ENCODE measurements at places on chromosomes 4 and X.

DNA sequence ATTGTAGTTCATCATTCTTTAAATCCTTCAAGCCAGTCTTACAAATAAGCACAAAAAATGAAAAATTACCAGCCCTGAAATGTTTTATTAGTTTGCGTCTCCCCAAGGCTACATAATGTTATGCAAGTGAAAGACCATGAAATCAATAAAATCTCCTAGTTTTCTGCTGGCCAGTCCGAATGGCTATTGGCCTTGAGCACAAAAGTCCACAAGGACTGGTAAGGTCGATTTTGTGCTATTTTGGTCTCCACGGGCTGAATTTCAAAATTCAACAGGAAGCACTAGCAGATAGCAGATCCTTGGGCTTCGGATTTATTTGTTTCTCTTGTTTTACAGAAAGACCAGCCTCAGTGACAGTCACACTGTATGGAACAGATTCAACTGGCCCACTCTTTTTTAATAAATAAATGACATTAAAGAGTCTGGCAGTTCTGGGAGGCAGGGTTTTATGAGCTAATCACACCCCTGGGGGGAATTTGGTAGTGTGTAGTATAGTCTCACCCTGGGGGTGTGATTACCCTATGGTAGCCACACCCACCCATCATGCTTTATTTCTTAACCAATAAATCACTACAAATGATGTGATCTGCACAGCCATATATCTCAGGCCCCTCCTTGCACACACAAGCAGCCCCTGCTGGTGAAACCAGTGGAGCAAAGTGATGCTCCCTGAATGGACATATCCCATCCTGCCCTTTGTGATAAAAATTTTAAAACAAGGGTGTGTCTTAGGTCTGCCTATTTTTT, 51.1 kb upstream of the TMEM33 start:
- peak; percentile 51 for DNase-seq

GRCh38 chr4:58144721-58145120, 1034.5 kb upstream of the IGFBP7 start:
- no peak for DNase-seq

GRCh38 chr4:169147191-169147590, 123.6 kb downstream of the SH3RF1 start:
- no peak for DNase-seq

GRCh38 chrX:68428431-68428830, 4.9 kb downstream of the OPHN1 start:
- no peak for DNase-seq

- DNase-seq, result no peak
These were observed 1.7 kb upstream of the PRDM8 start for GRCh38 chr4:80195441-80196140.

GRCh38 chr4:47278631-47279030, 184.9 kb downstream of the COMMD8 start:
- no peak for DNase-seq

DNA sequence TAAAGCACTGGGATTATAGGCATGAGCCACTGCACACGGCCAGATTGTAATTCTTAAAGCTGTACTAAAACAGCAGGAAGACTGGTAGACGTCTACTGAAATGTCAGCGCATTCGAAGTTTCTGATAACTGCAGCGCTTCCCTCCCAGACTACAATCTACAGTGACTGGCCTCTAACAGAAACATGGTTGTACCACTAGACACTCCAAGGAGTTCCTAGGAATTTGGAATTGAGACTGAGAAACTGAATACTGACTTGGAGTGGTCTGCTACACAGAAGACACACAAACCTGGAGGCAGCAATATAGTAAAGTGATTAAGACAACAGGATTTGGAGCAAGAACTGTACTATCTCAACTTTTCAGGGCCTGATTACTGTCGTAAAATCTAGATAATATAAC, 937 bp downstream of the HELQ start:
- DNase-seq, result no peak

DNA sequence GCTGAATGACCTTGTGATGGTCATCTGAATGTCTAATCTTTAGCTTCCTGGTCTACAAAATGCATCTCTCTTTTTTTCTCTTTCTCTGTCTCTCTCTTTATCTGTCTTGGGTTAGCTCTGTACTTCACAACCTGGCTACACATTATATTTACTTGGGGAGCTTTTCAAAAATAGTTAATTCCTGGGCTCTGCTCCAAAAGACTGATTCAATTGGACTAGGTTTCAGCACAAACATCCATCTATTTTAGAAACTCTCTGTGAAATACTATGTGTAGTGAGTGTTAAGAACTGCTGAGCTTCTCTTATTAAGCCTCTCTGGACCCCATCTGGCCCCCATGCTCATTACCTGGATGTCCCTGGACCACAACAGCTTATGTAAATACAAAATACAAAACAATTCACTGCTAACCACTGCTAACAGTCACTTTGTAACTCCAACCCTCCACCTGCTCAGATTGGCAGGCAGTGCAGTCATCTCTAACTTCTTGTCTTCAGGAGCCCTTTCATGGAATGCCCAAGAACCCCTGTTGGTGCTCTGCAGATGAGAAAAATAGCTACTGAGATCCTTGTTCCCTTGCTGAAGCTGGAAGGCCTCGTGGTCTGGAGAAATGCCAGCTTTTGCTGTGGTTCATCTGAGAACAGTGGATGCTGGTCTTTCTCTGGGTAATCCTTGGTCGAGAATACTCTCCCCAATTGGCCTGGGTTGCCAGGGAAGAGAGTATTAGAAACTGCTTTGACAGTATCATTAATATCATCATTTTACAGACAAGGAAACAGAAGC, 14.8 kb upstream of the BOD1L1 start:
- no peak for DNase-seq

DNA sequence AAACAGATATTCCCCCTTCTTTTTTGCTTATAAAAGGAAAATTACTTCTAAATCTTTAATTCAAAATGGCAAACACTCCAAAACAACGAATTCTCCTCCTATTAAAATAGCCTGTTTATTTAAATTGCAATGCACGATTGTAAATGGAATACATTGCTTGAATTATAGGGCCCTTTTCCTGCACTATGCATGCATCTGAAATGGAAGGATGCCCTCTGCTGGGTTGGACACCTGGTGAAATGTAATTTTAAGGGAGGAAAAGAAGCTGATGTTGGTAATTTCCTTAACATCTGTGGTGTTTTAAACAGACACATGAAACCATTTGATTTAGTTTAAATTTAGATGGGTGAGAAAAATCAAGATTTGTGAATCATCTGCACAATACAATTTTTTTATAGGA, 72.8 kb downstream of the GRXCR1 start:
- DNase-seq, result no peak

GRCh38 chrX:39953879-39954278, 143.9 kb downstream of the BCOR start:
- peak; percentile 41 for DNase-seq

DNA sequence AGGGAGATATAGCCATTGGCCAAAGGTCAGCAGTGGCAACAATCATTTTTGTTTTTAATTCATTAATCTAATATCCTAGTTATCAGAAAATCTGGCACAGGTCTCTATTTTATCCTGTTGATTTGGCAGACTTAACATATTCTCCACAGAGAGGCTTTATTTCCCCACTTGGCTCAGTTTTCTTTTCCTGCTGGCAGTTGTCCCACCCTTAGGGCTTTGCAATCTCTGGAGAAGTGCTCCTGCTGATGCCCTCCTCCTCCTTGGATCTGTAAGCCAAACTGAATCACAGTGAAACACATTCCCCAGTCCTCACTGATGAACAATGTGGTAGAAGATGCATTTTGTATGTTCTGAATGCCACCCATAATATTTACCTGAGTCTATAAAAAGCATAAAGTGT, 889.7 kb downstream of the PDHA2 start:
- DNase-seq, result no peak

GRCh38 chrX:135396566-135396965, 25.2 kb upstream of the SMIM10L2A start:
- DNase-seq, result no peak

DNA sequence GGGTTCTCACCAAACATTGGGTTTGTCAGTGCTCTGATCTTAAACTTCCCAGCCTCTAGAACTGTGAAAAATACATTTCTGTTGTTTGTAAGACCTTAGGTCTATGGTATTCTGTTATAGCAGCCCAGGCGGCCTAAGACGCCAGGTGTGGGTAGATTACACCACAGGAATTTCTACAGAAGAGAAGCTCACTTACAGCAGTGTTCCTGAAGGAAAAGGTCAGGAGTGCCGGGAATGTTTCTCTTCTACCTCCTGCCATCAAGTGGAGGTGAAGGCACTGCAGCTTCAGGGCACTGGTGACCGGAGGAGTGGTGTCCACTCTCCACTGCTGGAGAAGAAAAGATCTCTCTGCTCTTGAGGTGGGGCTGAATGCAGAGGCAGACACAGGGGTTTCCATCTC, 45.7 kb downstream of the FHDC1 start:
- no peak for DNase-seq

DNA sequence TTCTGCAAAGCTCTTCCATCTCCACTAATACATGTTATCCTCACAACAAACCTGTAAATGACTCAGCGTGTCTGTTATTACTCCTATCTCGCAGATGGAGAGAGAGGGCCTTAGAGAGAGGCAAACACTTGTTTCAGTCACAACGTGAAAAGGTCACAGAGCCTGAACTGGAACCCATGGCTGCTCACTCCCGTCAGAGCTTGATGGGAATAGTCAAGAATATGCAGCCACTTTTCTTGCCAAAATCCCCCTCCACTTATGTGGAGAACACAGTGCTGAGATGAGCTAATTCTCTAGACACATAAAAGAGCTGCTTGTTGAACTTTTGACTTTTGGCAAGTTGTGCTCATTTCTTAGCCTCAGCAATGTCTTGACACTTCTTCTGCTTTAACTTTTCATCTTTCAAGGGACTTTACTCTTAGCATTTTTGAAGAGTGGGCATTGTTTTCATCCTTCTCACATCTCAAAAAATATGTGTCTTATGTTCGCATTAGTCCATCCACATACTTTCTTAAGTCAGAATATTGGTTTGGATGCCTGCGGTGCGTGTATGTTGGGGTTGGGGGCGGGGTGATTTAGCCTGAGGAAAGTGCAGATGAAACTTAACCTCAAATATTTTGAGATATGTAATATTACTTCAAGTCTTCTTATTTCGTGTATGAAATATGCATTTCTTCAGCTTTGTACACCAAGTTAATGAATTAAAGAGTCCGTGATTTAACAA, 69.2 kb downstream of the SYNPO2 start:
- DNase-seq, result no peak

GRCh38 chrX:44494357-44494756, 48.3 kb downstream of the FUNDC1 start:
- DNase-seq, result no peak

DNA sequence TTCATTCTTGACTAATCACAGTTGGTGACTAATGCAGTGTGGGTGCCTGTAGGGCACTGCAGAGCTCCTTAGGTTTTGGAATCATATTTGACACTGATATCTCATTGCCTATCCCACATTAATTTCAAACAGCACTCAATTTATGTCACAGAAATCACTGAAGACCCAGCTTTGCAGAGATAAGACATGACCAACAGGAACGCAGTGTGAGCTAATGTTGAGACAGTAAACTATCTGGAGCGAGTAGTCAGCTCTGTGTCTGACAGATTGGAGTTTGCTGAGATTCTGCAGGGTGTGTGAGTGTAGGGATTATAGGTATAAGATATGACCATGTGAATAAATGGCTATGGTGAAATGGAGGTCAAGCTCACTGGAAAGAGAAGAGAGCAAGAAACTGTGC, 1586.1 kb upstream of the AGA start:
- DNase-seq, result no peak

DNA sequence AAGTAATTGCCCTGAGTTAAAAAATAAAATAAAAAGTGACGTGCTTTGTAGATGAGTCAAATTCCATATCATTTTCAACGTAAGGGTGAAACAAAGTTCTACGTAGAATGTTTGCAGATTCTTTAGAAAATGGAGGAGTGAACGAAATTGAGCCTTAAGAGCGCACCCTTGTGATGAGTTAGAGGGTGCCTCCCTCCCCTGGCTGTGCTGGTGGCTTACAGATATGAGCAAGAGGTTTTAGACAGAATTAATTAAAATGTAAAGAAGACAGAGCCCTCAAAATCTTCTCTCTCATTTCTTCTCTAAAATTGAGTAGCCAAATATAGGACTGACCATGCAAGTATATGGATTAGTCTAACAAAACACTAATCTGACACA, 30.2 kb upstream of the LGI2 start:
- no peak for DNase-seq

- no peak for DNase-seq
These were observed 72.0 kb downstream of the WFS1 start for GRCh38 chr4:6341696-6342095.

- DNase-seq, result no peak
These were observed 66.6 kb downstream of the MTMR1 start for GRCh38 chrX:150759568-150760416.

GRCh38 chr4:140237616-140238350, 83.8 kb upstream of the MAML3 start:
- DNase-seq, result no peak

- DNase-seq, result no peak
These were observed 155.1 kb downstream of the PPP3CA start for GRCh38 chr4:101192244-101192643.

- DNase-seq, result no peak
These were observed 54.8 kb downstream of the TBL1X start for GRCh38 chrX:9519546-9520216.

- no peak for DNase-seq
These were observed 473.3 kb upstream of the FAM47C start for GRCh38 chrX:36534900-36535299.

DNA sequence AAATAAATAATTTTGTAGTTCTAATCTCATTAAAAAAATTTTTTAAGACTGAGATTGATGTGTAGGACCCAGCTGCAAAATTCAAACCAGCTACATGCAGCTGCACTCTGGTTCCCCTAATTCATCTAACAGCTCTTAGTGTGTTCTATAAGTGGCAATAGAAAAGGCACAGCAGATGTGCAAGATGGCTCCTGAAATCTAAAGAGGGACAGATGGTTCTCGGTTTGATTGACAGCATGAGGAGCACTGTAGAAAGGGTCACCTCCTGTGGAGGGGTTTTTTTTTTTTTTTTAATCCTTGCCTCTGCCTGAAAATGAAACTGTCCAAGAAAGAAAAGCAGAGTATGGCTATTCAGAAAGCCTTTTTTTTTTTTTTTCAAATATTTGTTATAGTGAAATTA, 16.9 kb upstream of the OCIAD1 start:
- DNase-seq, result no peak

DNA sequence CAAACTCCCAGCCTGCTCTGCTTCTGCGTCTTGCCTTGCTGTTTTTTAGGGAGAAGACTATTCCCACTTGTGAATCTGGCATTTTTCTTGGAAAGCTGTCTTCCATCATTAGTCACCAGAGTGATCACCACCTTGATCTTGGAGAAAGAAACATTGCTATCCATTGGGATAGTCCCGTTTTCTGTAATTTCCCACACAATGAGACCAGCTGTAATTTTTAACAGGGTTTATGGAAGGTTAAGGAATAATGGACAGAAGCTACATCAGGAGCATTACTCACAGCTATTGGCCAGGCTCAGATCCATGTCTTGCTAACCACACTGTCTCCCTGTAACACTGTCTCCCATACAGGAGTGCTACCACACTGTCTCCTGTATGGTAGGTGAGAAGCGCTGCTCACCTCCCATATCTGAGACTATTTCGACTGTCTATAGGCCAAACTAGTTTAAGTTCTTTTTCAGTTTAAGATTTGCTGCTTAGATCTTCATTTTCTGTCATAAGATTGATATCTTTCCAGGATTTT, 523.0 kb downstream of the SPRY1 start:
- DNase-seq, result no peak

- no peak for DNase-seq
These were observed 6.6 kb downstream of the MGST2 start for GRCh38 chr4:139672215-139672614.

All from HEK293T (cell line).